ENCODE measurements at places on chromosomes 11 and 22. TPM values are rescaled to one million over a fixed set of nuclear protein-coding genes. Genes with fewer than 3 reads are reported as not detected.

MMP7 gene
- total RNA-seq = not detected

LMO2 gene
- total RNA-seq = 0.23 TPM

UQCR10 gene
- total RNA-seq = 196 TPM

CDC45 gene
- 77.1 TPM for total RNA-seq

CCDC73 gene
- total RNA-seq = not detected

ELFN2 gene
- total RNA-seq = 10.0 TPM

CACNA1I gene
- total RNA-seq = 0.06 TPM

- no peaks in the 10 kb centered on the region for H3K27me3 ChIP-seq
- H3K27ac ChIP-seq = no peak within 1 kb of the TSS
- peak within 1 kb of the TSS; percentile 91 for H3K4me3 ChIP-seq
- H3K4me1 ChIP-seq = peaks cover 27% of the 10 kb centered on the region
Observed at GRCh38 chr11:124762105-124762623, at the start of gene ESAM. Gene ESAM, minus strand, starts transcription at chr11:124762290. Its CDS starts 136 bp downstream, at chr11:124762154.

DNA sequence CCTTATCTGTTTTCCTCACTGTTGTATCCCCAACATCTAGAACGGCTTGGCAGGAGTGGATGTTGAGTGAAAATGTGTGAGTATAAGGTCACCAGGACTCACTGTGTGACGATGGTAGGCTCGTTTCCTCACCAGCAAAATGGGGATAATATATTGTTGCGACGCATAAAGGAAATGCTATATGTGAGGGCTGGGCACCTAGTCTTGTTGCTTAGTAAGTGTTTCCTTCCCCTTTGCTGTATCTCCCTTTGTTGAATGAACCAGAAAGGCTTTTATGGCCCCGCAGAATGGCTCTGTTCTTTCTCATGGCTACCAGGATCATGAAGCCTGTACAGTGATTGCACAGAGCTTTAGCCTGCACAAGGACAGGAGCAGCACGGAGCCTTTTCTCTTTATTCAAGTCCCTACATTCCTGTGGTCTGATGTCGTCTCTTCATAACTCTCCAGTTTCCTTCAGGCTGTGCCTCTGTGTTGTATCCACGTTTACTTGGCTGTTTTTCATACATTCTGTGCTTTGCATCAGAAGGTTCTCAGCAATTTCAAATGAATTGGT, 5.4 kb downstream of the TNRC6B start:
- no peak overlapping the region for H3K27ac ChIP-seq
- H3K27me3 ChIP-seq = no peaks in the 10 kb centered on the region
- peak; percentile 57 for DNase-seq
- H3K4me3 ChIP-seq = no peak overlapping the region
- no peaks in the 10 kb centered on the region for H3K36me3 ChIP-seq

- H3K4me1 ChIP-seq = no peaks in the 10 kb centered on the region
- DNase-seq = no peak
- no peaks in the 10 kb centered on the region for H3K27me3 ChIP-seq
- no peak overlapping the region for H3K27ac ChIP-seq
- H3K36me3 ChIP-seq = no peaks in the 10 kb centered on the region
Observed at GRCh38 chr22:48630848-48631247, 1196.8 kb downstream of the BRD1 start.

DNA sequence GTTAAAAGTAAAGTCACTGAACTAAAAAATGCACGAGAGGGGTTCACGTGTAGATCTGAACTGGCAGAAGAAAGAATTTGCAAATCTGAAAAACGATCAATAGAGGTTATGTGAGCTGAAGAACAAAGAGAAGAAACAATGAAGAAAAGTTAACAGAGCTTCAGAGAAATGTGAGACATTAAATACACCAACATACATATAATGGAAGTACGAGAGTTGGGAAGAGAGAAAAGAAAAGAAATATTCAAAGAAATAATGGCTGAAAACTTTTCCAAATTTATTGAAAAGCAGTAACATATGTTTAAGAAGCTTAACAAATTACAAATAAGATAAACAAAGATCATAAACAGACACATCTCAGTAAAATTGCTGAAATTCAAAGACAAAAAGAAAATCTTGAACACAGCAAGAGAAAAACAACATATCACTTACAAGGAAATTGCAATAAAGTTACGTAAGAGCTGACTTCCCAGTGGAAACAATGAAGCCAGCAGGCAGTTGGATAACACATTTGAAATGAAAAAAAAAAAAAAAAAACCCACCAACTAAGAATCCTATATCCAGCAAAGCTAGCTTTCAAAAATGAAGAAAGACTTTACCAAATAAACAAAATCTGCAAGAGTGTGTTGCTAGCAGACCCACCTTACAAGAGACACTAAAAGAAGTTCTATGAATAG, 56.8 kb downstream of the EMSY start:
- peaks cover 39% of the 10 kb centered on the region for H3K36me3 ChIP-seq
- H3K27ac ChIP-seq = no peak overlapping the region
- no peak overlapping the region for H3K4me3 ChIP-seq

GRCh38 chr11:1233351-1234053, 10.6 kb downstream of the MUC5B start:
- H3K4me3 ChIP-seq = no peak overlapping the region
- no peaks in the 10 kb centered on the region for H3K27me3 ChIP-seq
- DNase-seq = peak; percentile 34
- H3K36me3 ChIP-seq = no peaks in the 10 kb centered on the region
- no peaks in the 10 kb centered on the region for H3K4me1 ChIP-seq

GRCh38 chr22:44795701-44796630, 43.6 kb downstream of the ARHGAP8 start:
- H3K27ac ChIP-seq = no peak overlapping the region
- no peak for DNase-seq
- no peak overlapping the region for H3K4me3 ChIP-seq
- H3K4me1 ChIP-seq = no peaks in the 10 kb centered on the region
- no peaks in the 10 kb centered on the region for H3K36me3 ChIP-seq

GRCh38 chr11:65849366-65849765, 8.6 kb downstream of the CFL1 start:
- H3K27ac ChIP-seq = no peak overlapping the region

DNA sequence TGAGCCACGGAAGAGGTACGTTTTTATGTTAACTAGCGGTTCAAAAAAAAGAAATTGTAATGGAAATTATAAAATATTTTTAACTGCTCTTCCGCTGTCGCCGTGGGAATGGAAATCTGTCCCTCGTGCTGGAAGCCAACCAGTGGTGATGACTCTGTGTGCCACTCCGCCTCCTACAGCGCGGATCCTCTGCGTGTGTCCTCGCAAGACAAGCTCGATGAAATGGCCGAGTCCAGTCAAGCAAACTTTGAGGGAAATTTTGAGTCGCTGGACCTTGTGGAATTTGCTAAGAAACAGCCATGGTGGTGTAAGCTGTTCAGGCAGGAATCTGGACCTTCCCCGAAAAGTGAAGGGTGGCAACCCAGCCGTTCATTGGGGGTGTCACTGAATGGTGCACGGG, 2.9 kb upstream of the CBX7 start:
- H3K27ac ChIP-seq = no peak overlapping the region
- no peaks in the 10 kb centered on the region for H3K36me3 ChIP-seq
- peaks cover 5% of the 10 kb centered on the region for H3K4me1 ChIP-seq
- no peak for DNase-seq
- no peak overlapping the region for H3K4me3 ChIP-seq

- no peaks in the 10 kb centered on the region for H3K36me3 ChIP-seq
- no peak for DNase-seq
- H3K27ac ChIP-seq = no peak overlapping the region
Observed at GRCh38 chr11:86926975-86927374, 28.2 kb downstream of the FZD4 start.

All from PC-3 (cell line).